Left lung (tissue), 14 donors: ENCODE measurements at places on chromosomes 16 and 17.

GRCh38 chr16:3183445-3184139 lies 4.4 kb upstream of the OR1F1 start:
- DNase-seq = no peak

- DNase-seq = no peak
Measured at GRCh38 chr17:81010935-81011334, 19.3 kb downstream of the CHMP6 start.

DNA sequence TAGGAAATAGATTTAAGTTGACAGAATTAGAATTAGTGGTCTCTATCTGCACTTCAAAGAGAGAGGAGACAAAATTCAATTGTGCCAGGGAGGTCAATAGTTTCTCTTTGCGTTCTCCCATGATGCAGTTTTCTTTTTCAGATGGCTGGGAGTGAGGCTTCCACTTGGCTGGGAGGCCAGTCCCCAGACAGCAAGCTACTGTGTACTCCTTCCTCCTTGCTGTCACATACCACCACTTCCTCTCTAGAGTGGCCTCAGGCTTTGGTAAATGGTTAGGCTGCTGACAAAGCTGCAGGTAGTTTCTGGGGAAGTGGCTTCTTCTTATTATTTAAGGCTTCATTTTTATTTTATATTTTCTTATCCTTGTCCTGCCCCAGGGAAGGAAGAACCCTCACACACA lies 106.2 kb upstream of the HS3ST4 start:
- DNase-seq = no peak

DNA sequence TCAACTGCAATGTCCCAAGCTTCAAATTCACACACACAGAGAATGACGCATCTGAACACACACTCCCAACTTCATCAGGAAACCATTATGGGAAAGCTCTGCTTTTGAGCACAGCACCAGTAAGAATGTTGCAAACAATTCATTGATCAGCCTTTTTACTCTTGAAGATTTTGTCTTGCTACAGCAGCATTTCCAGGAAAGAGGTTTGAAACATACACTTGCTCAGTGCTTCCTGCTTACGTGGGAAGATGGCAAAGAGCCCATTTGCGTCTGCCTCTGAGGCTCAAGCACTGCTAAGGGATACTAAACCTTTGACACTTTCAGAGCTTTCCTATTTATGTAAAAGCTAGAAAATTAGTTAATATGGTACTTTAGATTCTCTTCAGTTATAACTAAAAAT lies 77.2 kb upstream of the MON1B start:
- no peak for DNase-seq

DNA sequence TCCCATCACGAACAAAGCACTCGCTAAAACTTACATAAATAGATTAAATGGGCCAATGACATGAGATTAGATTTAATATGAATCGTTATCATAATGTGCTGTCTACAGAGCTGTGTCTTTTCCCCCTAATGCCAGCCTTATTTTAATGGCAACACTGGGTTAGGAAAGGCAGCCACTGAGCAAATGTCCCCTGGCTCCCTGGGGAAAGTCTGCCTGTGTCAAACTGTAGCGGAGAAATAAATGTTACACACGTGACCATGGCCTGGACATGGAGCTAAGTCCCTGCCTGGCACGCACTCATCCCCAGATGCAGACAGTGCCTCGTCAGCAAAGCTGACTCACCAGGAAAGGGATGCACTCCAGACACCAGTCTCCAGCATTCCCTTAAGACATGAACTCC lies 61.3 kb upstream of the SDK2 start:
- peak; percentile 55 for DNase-seq

- no peak for DNase-seq
Measured at GRCh38 chr16:27508476-27508875, 41.2 kb downstream of the GTF3C1 start.
